ENCODE measurements at places on chromosomes 7 and 10.
A peak's percentile ranks its signal among the peaks of the same experiment; 100 is the strongest.

DNA sequence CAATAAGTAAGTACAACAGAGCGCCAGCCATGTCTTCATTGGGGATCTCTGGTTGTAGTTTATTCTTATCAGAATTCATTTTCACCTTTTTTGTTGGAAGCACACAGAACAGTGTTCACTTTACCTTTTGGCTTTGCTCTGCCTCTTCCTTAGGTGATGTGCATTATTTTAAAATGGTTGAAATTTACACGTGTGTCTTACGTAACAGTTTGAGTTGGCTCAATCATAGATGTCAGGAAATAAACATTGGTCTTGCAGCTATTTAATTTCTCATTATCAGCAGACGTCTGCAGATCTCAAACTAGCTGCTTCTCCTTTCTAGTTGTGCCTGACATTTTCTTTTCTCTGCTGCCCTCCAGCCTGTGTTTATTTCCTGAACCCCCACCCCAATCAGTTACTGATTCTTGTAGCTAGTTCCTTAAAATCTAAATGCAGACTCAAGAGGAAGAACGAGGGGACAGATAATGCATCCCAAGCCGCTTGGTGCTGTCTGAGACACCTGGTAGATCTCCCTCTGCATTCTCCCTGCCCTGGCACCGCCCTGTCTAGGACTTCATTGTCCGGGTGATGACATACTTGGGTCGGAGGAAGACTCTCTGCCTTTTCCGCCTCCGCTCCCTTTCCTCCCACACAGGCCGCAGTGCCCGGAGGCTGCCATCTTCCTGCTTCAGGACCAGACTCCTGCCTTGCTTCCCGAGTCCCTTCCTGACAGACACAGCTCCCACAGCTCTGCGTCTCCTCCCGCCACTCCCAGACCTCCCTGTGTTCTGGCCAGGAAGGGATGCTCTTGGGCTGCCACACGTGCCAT lies 108.2 kb downstream of the ANKRD61 start:
- DNase-seq, result no peak

GRCh38 chr7:134720091-134720935 lies 59.1 kb upstream of the CALD1 start:
- no peak for DNase-seq

DNA sequence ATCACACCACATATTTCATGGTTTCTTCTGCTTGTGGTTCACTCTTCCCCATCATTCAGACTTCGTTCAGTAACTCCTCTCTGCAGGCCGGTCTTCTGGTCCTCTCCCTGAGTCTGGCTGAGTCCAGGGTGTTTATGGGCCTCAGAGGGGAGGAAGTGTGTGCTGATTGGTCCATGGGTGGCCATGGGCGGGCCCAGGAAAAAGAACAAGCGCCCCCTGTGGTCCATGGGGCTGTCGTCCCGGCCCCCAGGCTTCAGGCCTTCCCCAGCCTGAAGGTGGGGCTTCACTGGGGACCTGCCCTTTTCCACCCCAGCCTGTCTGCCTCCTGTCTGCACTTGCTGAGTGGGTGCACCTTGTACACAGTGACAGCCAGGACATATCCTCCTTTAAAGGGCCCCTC lies 123.7 kb downstream of the VIPR2 start:
- DNase-seq, result no peak

DNA sequence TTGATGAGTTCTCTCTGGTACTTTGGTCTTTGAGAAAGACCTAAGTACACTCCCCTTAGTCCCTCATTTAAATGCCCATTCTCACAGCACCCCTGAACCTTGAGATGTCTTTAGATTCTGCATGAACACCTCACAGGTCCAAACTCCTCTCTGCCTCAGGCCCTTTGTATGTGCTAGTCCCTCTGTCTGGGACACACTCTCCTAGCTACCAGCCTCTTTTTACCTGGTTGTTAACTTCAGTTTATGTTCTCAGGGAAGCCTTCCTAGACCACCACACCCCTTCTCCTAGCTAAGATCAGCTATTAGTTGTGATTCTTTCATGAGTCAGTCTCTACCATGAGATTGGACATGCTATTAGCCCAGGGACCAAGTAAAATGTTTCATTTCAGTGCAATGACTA lies 86.4 kb downstream of the PLCE1 start:
- no peak for DNase-seq

- DNase-seq, result no peak
Measured at GRCh38 chr10:87928996-87929395, 65.6 kb downstream of the PTEN start.

GRCh38 chr7:116862951-116863670 lies 724 bp downstream of the CAPZA2 start:
- no peak for DNase-seq

DNA sequence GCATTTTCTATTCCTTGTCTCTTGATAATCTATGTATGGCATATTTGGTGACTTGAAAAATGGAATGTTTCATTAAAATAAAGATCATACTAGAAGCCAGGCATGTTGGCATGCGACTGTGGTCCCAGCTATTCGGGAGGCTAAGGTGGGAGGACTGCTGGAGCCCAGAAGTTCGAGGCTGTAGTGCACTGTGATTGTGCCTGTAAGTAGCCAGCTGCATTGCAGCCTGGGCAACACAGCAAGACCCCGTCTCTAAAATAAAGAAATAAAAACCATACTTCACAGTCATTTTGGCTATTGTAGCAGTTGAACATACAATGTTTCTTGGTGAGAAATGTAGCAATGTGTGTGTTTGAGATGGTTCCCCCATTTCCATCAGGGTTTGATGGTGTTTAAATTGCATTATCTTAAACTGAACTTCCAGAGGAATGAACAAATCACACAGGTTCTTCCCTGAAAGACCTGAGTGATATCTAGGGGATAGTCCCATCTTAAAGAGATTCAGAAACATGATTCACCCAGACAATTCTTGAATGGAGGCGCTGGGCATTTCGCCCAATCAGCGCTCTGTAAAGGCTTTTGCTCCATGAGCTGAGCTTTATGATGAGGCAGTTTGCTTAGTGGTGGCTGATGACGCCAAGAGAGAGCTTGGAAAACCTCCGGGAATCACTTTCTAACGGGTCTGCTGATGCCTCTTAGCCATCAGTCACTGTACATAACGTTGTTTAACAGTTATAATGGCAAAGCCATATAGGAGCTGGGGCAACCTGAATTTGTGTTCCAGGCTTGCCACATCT lies 19.4 kb upstream of the BTBD16 start:
- DNase-seq, result no peak

GRCh38 chr10:58642283-58642682 lies 129.6 kb downstream of the BICC1 start:
- no peak for DNase-seq

GRCh38 chr10:94725871-94726270 lies 36.6 kb upstream of the CYP2C19 start:
- DNase-seq, result no peak

DNA sequence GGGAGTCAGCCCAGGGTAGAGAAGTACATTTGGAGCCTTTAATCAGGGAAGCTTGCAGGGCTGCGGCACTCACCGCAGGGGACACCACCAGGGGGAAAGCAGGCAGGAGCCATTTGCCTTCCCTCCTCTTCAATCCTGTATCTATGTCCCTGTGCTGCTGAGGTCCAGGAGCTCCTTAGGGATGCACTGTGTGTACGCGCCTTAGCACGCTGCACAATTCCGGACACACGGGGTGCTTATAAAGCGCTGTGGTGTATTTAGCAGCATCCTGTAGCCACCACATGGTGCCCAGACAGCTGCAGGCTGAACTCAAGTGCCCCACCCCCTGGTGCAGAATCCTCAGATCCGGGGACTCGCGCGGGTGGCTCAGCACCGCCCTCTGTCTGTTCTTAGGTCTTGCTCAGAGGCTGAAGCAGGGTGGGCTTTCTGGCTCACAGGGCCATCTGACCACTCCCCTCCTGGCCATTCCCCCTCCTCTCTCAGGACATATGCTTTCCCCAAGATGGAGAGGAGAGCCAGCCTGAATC lies 421.4 kb downstream of the SDK1 start:
- DNase-seq, result peak; percentile 5

- no peak for DNase-seq
Measured at GRCh38 chr10:71128311-71128980, 83.9 kb upstream of the UNC5B start.

DNA sequence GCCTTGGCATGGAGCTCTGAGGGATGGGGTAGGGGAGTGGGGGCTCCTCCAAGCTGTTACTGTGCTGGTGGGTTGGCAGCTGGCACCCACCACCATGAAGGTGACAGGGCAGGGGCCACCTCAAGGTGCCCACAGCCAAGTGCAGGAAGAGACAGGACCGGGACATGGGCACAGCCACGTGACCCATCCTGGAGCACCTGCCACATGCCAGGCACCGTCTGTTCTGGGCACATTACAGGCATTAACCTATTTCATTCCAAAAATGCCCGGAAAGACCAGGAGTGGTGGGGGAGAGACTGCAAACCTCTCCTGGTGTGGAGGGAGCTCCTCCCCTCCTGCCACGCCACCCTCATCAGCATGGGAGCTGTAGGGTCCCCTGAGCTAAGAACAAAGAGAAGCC lies 56.7 kb downstream of the CAMK2B start:
- no peak for DNase-seq

GRCh38 chr10:23530079-23530478 lies 91.2 kb downstream of the OTUD1 start:
- DNase-seq, result no peak

DNA sequence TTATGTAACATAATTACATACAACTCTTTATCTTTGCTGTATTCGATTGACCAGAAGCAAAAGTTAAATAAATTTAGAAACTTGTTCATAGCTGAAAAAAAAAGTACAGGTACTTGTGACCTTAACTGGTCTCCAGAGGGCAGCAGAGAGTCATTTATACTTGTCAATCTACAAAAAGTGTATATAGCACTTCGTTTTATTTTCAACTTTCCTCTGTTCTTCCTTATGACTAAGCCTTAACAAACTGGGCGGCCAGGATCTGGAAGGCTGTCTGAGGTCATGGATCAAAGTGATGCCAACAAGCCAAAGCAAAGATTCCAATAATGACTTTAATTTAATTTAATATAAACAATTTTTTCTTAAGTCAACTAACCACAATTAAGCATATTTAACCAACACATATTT lies 29.8 kb downstream of the C10orf67 start:
- peak; percentile 43 for DNase-seq

DNA sequence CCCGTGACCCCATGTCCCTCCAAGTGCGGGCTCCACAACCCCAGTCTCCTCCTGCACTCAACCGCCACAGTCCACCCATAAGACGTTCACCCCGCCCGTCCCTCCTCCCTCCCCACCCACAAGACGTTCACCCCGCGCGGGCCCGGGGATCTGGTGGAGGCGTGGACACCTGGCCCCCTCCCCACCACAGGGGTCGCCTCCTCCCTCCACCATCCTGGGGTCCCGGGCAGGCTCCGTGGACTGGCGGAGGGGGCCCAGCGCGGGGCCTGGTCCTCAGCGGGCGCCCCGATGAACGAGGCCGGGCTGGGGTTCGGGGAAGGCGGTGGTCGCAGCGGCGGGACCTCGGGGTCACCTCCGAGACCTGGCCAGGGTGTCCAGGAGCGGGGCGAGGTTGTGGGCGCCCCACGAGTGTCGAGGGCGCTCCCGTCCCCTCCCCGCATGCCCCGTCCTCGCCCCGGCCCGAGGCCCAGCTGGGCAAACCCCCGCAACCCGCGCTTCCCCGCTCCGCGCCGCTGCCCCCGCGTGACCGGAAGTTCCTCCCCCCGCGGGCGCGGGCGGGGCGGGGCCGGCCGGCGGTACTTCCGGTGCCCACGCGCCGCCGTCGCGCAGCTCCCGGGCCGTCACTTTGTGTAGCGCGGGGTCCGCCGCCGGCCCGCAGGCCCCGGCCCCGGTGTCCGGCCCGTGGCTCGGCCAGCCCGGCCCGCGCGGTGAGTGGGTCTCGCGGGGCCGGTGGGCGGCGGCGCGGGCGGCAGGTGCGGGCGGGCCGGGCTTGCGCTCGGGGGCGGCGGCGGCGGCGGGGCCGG lies at the start of gene ZNF316:
ZNF316 (plus strand) TSS at position 578 of the 803 bp plus-strand sequence. CDS start 5,092 bp downstream, outside the sequence.
- DNase-seq, result peak; percentile 43

DNA sequence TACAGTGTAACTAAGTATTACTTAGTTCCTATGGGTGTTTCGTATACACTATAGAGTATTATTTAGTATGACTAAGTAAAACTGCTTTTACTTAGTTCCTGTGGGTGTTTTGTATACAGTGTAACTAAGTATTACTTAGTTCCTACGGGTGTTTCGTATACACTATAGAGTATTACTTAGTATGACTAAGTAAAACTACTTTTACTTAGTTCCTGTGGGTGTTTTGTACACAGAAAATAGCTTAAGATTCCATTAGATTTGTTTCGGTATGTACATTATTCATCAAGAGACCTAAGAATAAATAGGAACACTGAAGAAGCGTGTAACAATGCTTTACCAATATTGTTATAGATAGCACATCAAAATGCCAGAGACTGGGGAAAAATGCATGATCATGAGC lies 25.0 kb downstream of the IGF2BP3 start:
- no peak for DNase-seq

DNA sequence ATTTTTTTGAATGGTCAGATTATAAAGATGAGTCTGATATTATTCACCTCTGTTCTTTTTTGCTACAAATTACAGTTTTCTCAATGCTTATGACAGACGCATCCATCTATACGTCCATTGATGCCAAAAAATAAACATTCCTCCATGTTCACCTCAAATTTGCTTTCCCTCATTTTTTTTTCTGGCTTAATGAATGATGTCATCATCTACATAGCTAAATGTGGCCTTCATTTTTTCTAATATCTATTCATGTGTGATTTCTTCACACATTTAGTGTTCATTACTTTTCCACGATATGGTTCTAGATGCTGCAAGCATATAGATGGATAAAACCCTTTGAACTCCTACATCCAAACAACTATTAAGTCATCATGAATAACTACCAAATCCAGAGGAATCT lies 163.1 kb downstream of the MAGI2 start:
- no peak for DNase-seq

GRCh38 chr10:88131511-88132139 lies 268.2 kb downstream of the PTEN start:
- DNase-seq, result no peak

GRCh38 chr10:7185367-7185690 lies 225.5 kb downstream of the SFMBT2 start:
- DNase-seq, result no peak

DNA sequence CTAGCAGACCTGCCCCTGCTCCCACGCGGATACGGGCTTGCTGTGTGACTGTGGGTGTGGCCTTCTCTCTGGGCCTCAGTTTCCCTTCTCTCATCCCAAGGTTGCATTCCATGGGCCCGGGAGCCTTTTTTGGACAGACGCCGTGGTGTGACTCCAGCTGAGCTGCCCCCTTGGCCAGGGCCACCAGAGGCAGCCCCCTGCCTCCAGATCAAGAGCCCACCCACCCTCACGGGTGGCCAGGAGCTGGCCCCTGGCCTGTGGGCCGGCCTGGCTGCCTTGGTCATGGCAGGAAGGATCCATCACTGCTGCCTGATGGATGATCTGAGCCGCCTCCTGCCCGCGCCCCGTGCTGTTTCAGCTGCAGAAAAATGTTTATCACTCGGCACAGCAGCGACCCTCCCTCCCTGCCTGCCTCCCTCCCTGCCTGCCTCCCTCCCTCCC lies 27.8 kb upstream of the ELFN1 start:
- DNase-seq, result no peak
